ENCODE measurements at places on chromosomes 2 and 18.

DNA sequence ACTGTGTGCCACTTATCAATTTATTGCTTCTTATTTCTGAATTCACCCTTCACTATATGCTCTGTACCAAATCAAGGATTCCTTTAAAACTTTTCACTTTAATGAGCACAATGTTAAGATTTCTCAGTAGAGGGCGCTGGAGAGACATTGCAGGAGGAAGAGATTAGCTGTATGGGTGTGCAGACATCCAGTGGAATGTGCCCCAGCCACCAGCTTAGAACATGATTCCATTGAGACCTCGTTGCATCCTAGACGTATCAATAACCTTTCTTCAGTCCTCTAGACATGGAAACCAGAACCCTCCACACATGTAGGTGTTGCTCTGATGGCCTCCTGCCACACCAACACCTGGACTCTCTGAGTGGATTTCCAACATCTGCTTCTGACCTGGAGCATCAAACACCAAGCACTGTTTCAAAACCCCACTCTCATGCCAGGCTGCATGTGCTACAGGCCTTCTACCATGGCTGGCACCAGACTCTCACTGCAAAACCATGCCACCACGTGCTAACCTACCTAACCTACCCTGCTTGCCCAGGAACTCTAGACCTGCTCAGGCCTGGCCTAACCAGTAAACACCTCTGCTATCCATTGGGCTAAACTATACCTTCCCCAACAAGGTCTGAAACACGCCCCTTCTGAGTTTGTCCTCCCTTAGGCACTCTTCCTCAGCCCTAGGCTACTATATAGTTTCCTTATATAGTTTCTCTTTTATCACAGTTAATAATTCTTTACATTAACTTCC lies 633.2 kb upstream of the PKDCC start:
- no peak for DNase-seq

GRCh38 chr2:105618351-105618659 lies 126.4 kb upstream of the NCK2 start:
- DNase-seq: no peak

- DNase-seq: no peak
Measured at GRCh38 chr2:227347117-227347516, 22.1 kb downstream of the MFF start.

DNA sequence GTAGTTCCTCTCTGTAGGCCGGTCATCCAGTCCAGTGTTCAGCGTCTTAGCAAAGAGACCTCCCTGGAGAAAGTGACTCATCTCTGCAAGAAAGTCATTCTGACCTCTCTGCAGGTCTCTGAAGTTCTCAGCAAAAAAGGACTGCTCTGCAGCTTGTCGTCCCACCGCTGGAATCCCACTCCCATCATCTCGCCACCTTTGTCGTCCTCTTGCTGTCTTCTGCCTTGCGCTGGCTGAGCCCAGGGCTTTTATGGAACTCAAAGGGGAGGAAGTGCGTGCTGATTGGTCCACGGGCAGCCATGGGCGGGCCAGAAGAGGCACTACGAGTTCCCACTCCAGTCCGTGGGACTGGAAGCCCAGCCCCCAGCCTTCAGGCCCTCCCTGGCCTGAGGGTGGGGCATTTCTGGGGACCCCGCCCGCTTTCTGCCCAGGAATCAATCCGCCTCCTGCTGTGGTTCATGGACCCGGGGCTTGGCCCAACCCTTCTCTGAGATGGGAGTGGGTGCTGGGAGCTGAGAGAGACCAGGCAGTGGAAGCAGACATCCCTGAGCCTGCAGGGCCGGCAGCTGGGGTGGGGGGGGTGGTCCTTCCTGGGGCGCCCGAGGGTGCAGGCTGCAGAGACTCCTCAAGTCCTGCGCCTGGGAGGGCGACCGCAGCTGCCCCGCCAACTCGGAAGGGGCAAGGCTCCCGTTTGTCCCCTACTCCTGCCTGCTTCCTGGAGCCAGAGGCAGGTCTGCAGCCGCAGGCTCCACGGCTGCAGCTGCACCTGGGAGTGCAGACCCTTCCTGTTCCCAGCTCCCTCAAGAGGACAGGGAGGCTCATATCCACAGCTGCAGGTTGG lies 660.7 kb upstream of the RAB6C start:
- no peak for DNase-seq

DNA sequence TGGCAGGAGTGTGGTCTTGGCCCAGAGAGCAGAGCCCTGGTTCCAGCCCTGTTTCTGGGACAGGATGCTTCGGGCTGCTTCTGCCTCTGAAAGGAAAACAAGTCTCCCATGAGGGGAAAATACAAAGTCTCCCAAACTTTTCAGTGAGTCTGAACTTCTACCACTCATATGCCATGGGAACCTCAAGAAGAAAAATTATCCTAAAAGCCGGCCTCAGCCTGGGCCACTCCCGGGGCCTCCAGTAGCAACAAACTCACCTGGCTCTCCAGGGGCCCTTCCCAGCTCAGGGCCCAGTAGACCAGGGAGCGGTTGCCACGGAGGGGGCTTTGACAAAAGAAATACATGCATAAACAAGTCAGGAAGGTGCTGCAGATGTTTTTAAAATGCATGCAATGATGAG lies 289.2 kb upstream of the HDAC4 start:
- no peak for DNase-seq
